ENCODE measurements at places on chromosomes 6 and 20.

DNA sequence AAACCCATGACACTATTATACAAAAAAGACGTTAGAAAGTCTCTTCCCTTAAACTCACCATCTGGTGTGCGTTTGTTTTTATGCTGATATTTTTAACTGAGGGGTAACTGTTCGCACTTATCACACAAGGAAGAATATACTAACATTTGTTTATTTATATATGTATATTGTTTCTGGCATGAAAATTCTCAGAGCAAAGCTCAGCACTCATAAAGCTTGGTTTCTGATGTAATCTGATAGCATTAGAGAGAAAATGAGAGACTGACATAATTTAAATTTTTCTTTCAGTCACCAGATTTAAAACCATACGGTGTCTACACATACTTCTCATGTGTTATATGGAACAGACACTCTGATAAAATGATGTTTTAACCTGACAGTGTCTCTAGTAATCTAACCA, 6.9 kb downstream of the BLOC1S5 start:
- DNase-seq = no peak

DNA sequence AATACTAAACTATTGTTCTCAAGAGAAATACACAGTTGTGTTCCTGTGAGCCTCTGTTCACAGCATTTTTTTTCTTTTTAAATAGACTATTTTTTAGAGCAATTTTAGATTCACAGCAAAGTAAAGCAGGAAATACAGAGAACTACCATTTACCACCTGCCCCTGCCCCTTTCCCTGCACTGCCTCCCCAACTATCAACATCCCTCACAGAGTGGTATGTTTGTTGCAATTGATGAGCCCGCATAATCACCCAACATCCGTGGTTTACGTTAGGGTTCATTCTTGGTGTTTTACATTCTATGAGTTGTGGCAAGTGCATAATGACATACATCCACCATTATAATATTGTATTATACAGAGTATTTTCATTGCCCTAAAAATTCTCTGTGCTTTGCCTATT, 71.6 kb upstream of the TNFAIP3 start:
- DNase-seq = no peak

DNA sequence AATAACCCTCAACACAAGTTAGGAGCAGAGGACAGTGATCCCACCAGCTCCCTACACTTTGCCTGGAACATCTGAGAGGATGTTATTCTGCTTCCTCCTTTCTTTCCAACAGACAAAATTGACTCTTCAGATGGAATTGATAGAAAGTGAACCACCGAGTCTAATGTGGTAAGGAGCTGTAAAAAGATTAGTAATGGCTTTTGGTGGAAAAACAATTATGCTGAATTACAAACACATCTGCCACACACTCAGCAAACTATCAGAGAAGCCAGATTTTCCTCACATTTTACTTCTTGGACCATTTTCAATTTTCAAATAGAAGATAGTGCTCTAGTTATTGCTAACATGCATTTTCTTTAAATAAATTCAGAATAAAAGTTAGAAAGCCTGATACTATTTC, 171.8 kb upstream of the COL21A1 start:
- DNase-seq = no peak

DNA sequence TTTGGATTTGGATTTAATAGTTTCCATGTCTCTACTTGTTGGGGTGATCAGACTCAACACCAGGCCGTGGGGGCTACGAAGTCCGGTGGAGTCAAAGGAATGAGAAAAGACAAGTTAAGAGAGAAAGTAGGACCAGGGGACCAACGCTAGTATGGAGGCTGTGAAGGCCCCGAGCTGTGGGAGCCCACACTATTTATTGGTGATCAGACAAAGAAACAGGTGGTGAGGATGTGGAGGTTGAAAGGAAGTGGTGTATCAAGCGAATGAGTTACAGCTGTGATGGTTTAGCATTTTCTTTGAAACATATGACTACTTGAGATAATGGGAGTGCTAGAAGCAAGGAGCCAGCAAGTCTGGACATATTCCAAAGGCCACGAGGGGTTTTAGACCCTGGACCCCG, 62.4 kb downstream of the AKAP7 start:
- DNase-seq = no peak

DNA sequence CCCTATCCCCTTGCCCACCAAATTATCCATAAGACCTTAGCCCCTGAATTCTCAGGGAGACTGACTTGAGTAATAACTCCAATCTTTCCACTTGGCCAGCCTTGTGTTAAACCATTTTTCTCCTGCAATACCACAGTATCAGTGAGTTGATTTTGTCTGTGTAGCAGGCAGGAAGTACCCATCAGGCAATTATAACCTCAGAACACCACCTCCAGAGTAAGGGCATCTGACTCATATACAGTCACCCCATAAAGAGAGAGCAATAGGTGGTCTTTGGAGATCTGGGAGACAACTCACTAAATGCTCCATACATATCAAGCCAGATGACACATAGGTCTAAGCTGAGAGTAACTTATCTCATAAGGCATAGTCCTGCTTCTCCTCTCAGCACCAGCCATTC, 83.7 kb downstream of the FILIP1 start:
- no peak for DNase-seq

DNA sequence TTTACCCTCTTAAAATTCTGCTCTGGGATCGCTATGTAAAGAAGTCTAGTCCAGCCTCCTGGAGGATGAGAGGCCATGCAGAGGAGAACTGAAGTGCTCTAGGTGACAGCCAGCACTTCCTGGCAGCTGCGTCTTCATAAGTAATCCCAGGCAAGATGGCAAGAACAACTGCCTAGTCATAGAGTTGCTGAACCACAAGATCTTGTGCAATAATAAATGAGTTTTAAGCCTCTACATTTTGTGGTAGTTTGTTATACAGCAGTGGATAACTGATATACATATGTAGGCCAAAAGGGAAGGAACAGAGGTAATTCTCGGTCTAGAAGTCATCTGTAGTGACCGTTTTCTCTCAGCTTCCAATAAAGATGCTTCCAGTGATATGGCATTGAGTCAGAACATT, 103.8 kb upstream of the FLRT3 start:
- no peak for DNase-seq

DNA sequence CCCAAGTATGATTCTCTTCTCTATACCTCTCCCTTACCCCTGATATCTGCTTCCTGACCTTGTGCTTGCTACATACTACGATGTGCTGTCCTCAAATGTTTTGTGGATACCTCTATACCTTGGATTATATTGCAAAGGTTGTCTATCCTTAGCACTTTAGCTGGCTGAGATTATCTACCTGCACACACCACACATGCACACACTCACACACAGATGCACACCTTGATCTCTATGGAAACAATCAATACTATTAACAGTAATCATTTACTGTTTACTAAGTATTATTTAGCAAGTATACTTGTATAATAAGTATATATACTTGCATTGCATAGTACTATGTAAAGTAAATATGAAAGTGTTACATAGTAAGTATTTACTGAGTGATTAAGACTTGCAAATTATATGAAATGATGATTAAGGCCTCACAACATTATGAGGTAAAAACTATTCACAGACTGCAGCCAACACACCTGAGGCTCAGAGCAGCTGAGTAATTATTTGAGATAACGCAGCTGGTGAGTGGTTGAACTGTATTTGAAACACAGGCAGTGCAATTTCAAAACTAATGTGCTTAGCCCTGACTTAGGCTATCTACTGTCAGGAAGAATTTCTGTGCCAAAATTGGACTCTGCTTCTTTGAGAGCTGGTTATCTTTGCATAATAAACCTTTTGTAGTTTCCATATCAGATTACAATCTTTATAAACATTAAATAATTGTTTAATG, 699.9 kb downstream of the FRK start:
- DNase-seq = no peak

DNA sequence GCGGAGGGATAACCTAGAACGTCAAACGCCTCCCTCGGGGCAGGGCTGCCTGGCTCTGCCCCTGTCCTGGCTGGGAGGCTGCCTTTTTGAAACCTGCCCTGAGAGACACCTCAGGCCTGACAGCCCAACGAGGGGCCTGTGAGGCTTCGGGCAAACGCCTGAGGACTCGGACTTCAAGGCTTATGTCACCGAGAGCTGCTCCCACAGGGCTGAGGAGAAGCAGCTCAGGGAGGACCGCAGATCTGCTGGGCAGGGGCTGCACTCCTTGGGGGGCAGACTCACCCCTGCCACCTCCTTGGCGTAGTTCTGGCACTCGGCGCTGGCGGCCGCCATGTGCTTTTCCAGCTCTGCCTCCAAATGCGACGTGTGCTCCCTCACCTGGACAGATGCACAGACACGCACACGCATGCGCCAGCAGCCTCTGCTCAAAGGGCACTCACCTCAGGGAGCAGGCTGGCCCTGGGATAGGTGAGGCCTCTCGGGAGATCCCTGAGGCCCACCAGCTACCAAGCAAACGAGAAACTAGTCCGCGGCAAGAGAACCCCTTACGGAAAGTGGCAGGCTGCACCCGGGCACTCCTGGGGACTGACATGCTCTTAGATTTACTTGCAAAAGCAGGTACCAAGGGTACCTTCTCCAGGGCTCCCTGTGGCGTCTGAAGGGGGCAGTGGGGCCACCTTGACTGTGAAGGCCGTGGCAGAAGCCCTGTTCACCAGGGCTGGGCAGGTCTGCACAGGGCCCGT, 49.6 kb downstream of the DSTN start:
- DNase-seq = no peak

- DNase-seq = no peak
Measured at GRCh38 chr20:47610247-47610944, 108.7 kb downstream of the NCOA3 start.

DNA sequence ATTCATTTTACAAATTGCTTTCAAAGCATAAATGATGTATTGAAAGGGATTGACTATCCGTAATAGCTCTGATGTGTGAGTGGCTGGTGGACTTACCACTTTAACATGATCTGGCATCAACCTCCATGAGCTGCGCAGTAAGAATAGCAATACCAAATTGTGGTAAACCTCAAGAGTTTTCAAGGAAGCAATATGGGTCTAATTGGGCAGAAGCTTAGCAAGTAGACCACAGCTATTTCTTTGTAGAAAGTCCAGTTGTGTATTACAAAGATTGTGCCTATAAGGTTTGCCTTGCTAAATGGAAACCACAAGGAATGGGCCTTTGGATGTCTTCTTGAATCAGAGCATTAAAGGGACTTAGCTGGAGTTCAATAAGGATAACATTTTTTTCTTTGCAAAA, 736.6 kb downstream of the KIF16B start:
- DNase-seq = no peak

GRCh38 chr20:34736106-34736735, 32.1 kb downstream of the TP53INP2 start:
- no peak for DNase-seq

DNA sequence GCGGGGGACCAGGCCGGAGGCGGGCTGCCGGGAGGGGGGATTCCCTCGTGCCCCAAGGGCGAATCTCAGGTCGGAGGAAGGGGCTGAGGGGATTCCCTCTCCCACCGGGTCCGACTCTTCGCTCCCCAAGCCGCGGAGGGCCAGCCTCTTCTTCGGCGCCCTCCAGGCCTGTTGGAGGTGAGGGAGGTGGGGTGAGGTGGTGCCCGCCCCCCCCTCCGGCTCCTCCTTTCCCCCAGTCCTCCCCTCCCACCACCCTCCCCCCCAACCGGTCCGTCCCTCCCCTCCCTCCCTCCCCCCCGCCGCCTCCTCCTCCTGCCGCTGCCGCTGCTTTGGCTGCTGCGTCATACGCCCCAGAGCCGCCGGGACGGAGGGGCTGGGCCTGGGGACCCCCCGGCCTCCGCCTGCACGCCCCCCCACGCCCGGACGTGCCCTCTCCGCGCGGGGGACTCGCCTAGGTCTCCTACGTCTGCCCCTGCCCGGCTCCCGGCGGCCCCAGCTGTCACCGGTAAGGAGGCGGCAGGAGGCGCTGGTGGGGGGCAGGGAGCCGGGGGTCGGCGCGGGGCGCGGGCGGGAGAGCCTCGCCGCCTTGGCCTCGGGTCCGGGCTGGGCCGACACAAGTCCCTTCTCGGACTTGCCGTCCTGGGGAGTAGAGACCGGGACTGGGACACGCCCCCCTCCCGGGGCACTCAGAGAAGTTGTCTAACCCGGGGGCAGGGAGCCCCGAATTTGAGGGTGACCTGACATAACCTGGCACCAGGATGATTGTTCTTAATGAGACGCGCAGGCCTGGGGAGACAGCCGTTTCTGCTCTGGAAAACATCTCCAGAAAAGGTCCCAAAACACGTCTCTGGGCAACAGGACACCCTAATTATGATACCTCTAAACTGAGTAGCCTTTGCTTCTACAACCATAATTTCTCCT, at the start of gene PHF1:
PHF1 (plus strand) TSS at position 304 of the 921 bp plus-strand sequence. CDS start 1,250 bp downstream, outside the sequence.
- DNase-seq = peak; percentile 89

DNA sequence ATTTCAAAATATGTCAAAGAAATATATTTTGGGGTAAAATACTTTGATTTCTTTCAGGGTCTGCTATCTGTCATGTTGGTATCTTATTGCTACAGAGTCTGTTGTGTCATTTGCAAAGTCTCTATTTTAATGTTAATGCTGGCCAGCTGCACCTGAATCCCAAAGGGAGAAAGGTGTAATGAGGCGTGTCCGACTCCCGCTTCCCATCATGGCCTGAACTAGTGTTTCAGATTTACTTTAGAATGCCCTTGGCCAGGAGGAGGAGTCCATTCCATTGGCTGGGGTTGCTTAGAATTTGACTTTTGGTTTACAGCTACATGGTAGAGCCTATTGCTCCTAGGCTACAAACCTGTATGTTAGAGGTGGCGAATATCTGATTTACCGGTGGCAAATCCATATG, 69.3 kb downstream of the FAM50B start:
- DNase-seq = no peak

GRCh38 chr6:16089232-16090062, 39.4 kb upstream of the MYLIP start:
- DNase-seq = no peak

DNA sequence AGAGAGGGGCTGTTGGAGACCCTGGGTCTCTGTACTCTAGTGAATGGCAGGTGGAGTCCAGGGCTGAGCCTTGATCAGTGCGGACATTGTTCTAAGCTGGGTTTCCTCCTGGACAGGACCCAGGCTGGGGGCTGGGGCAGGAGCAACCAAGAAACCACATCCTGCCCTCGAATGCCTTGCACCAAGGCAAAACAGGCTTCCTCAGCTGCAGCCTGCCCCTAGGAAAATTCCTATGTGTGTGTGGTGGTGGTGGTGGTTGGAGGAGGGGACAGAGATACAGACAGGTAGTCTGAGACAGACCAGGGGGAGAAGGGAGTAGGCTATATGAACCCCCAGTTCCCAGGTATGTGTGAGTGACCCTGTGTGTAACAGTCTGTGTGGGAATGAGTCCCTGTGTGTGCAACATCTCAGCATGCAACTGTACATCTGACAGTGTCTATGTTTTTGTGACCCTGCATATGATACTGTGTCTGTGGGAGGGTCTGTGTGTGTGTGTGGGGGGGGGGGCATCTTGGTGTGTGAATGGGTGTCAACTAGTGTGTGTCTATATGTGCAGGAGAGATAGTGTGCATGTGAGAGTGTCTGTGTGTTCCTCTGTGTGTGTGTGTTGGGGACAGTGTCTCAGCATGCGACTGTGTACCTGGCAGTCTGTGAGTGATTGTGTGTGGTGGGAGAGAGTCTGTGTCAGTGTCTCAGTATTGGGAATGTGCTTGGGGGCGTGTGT, 3.0 kb downstream of the GLP1R start:
- no peak for DNase-seq

DNA sequence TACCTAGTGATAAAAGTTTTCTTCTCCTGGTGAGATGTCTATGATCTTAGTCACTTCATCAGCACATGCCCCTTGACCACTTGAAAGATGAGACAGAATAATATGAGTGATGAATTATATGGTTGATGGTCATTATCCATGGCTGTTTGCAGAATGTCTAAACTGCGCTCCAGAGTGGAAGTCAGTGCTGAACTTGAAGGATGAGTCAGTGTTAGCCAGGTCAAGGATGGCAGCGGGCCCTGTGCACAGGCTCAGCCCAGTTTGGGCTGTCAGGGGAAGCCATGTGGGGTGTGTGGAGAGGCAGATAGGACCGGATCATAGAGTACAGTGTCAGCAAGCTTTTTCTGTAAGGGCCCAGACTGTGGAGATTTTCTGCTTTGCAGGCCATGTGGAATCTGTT, 67.2 kb upstream of the KIF25 start:
- no peak for DNase-seq
